ENCODE measurements at places on chromosomes 7 and 10.

GRCh38 chr7:90408142-90408541 is 4.9 kb downstream of the CLDN12 start:
- DNase-seq, result no peak

DNA sequence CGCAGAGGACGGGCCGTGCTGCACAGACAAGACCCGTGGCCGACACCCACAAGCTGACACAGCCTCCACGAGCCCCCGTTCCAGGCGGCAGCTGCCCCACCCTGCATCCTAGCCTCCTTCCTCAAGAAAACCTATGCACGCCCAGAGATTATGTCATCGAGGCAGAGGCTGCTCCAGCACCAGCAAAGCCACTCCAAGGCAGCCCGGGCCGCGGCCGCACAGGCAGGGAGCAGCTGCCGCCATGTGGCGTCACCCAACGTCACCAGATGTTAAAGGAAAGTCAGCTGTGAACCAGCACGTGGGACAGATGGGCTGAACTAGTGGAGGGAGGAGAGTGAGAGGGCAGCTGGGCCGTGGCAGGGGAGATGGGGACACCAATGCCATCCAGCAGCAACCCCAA is 59.8 kb downstream of the STK32C start:
- no peak for DNase-seq

DNA sequence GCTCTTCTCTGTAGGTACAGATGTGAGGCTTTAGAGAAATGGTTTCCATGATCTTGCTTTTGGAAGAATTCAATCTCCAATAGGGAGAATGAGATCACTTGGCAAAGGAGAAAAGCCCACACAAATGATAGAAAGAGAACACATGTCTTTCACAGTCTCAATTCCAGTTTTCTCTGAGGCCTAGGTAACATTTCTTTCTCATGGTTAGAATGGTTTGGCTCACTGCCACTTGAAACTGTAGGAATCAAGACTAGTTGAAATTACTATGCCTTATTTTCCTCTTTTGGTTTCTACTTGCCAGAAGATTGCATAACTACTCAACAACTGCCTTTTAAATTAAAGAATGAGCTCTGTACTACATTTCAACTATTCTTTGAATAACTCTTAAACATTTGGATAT is 276.5 kb upstream of the TEX47 start:
- DNase-seq, result no peak

DNA sequence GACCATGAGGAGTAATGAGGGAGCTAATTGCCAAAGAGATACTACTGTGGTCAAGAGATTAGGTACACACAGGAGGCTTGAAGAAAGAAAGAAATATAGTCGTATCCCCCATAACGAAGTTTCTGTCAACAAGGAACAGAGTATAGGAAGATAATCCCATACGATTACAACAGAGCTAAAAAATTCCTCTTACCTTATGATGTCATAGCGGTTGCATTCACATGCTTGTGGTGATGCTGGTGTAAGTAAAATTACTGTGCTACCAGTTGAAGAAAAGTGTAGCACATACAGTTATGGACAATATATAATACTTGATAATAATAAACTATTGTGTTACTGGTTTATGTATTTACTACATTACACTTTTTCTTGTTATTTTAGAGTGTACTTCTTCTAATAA is 51.6 kb upstream of the CASD1 start:
- DNase-seq, result no peak

DNA sequence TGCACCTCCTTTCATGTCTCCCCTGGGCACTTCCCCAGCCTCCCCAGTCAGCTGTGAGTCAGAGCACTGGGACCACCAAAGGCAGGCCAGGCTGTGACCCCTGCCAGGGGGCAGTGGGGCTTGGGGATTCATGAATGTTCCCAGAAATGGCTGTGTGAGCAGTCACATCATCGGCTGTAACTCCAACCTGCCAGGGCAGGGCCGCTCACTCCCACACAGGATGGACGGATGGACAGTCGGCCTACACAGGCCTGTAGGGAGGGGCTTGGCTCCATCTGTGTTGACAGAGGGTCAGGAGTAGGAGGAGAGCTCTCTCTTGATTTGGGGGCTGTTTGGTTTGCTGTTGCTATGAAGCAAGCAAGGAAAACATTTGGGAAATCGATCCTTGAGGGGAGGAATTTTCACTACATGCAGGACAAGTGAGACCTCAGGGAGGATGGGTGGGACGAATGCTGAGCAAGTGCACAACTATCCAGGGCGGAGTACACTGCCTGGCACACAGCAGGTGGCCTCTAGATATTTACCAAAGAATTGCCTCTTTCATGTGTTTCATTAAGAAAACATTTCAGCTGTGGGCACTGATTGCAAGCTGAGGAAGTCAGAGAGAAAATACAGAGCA is 2.9 kb upstream of the IGFBP1 start:
- DNase-seq, result no peak

- DNase-seq, result no peak
Measured at GRCh38 chr7:22944510-22944909, 69.4 kb downstream of the HYCC1 start.

- DNase-seq, result no peak
Measured at GRCh38 chr10:96124230-96125141, 5.6 kb upstream of the ZNF518A start.

DNA sequence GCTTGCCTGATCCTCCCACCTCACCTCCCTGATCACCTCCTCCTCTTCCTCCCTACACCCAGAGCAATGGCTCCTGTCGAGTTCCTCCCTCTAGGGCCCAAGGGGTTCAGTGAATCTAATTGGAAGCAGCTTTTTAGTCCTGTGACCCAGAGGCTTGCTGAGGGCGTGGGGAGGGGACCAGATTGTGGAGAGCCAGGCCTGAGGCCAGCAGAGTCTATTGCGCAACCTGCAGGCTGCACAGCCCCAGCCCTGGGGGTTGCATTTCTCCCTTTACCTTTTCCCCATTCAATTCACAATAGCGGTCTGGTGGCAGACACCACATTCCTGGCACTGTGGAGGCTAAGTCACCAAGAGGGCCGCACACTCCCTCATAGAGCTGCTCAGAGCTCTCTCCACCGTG is 32.5 kb downstream of the GHRHR start:
- DNase-seq, result no peak

- no peak for DNase-seq
Measured at GRCh38 chr10:104894681-104895080, 253.6 kb downstream of the SORCS3 start.

- no peak for DNase-seq
Measured at GRCh38 chr7:79615466-79615865, 162.0 kb upstream of the MAGI2 start.

- no peak for DNase-seq
Measured at GRCh38 chr10:28914701-28915100, 237.4 kb downstream of the BAMBI start.

DNA sequence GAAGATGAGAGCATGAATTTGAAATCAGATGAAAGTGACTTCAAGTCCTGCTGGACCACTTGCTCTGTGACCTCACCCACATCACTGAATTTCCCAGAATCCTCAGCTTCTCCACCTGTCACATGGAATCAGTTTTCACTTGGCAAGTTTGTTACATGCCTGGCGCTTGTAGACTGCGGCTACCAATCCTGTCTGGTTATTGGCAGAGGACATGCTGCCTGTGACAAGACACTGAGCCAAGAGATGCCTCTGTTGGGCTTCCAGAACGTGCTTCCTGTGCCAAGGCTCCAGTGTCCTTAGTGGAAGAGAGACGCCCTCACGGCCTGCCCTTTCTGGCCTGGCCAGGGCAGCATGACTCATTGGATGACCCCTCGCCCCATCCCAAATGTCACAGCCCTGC is 4.4 kb upstream of the MYL10 start:
- no peak for DNase-seq

- DNase-seq, result peak; percentile 25
Measured at GRCh38 chr10:49187950-49188761, at the start of gene TMEM273. TSS of gene TMEM273 (minus strand) at chr10:49188391. CDS start at chr10:49188336, 55 bp downstream.

DNA sequence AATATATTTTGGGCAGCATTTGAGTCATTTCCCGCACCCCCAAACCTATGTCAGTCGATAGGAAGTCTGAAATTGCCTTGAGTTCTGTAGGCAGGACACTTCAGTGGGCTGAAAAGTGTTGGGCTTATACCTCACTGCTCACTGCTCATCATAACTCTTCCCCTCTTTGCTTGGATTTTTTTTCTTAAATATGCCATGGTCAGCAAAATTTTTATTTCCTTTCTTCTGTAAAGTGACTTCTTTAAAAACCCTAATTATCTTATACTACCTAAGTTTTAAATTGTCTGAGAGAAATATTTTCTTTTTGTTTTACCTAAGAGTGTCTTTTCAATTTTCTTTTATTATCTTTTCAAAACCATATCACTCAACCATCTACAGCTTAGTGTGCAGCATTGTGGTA is 129.2 kb downstream of the KIF20B start:
- no peak for DNase-seq

GRCh38 chr10:435397-435796 is 254.1 kb downstream of the DIP2C start:
- DNase-seq, result no peak

DNA sequence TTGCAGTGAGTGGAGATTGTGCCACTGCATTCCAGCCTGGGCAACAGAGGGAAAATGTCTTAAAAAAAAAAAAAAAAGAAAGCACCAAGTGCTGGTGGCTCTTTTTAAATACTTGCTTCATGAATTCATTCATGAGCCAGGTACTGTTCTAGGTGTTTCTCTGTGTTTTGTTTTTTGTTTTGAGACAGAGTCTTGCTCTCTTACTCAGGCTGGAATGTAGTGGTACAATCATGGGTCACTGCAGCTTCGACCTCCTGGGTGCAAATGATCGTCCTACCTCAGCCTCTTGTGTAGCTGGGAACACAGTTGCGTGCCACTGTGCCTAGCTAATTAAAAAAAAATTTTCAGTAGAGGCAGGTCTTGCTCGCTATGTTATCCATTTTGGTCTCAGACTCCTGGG is 5.3 kb downstream of the STOX1 start:
- no peak for DNase-seq

DNA sequence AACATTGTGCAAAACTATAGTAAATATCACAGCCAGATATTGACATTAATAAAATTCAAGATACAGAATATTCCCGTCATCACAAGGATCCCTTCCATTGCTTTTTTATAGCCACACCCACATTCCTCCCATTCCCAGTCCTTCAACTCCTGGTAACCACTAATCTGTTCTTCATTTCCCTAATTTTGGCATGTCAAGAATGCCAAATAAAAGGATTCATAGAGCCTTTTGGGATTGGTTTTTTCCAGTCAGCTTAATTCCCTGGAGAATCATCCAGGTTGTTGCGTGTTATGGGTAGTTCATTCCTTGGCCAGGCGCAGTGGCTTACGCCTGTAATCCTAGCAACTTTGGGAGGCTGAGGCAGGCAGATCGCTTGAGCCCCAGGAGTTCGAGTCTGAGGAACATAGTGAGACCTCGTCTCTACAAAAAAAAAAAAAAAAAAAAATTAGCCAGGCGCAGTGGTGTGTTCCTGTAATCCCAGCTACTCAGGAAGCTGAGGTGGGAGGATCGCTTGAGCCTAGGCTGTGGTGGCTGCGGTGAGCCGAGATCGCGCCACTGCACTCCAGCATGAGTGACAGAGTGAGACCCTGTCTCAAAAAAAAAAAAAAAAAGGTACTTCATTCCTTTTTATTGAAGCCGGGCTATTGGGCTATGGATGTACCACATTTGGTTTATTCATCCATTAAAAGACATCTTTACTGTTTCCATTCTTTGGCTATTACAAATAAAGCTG is 2.7 kb downstream of the OGDH start:
- no peak for DNase-seq

DNA sequence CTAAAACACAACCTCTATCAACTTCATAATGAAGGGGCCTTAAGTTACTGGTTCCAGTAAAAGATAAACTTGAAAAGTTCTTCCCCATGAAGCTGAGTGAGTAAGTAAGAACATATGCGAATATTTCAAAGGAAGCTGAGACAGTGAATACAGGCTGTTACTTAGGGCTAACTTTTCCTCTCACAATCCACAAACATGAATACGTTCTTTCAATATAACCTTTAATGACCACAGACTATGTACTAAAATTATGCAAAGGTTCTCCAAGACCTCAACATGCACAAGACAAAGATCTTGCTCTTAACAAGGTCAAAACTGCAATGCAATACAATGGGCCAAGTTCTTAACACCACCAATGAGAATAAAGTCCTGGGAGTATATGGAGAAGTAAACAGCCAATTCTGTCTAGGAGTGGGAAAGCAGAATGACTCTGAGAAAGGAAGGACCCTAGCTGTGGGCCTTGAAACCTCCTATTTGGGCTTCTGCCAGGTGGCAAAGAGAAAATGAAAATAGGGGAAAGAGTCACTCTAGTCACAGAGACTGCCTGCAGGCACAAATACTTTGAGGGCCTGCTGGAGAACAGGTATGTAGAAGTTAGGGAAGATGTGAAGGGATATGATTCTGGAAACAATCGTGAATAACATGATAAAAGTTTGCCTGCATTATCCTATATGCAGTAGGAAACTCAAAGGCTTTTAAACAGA is 43.7 kb downstream of the OSBPL3 start:
- DNase-seq, result no peak

DNA sequence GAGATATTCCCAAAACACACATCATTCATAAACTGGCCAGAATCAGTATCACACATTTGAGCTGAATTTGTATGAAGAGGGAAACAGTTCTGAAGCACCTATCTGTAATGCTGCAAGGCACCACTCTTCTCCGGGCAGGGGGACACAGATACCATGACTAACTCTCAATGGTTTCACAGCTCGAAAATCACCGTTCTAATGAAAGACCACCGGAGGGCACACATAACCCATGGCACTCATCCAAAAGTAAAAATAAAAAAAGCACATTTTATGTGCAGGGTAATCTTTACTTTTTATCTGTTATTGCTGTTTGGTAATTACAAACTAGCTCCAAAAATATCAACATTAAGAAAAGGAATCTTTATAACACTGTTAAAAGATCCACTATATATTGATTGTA is 137.5 kb downstream of the PARD3 start:
- DNase-seq, result no peak

DNA sequence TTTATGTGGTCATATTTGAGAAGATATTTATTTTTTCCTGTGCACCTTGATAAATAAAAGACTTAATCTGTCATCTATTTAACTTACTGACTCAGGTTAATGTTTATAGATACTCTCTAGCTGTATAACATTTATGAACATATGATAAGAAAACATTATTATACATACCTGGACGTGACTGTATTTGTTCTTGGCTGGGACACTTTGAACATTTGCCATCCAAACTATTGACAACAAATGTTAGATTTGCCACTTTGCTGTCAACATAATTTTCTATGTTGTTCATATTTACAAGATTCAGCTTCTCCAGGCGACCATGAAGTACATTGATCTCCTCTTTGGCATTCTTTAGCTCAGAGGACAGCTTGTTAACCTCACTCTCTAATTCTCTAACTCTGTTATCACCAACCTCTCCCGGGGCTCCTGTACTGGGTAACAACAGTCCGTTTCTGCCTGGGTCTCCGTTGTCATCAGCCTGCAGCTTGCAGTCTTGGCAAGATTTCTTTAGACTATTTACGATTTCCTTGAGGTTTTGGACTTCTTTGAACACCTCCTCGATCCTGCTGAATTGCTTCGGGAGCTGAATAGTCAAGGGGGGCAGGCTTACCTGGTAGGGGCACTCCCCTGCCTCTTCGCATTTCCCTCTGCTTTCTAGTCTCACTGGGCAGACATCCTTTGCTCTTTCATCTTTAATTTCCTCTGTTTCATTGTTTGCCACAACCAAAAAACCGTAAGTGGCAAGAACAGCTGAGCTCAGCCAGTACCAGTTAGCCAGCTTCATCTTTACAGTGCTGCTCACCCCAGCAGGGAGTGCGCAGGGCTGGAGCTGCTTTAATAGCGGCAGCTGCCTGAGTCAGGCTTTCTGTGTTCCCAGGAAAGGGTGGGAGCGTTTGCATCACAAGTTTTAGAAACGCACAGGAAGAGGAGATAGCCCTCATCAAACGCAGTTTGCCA is at the start of gene FGL2:
FGL2 (minus strand) TSS at position 807 of the 954 bp plus-strand sequence; CDS start at position 781, 26 bp downstream.
- no peak for DNase-seq

Measured in effector memory CD8-positive, alpha-beta T cell (primary cell).